ENCODE measurements at places on chromosomes 12 and 14. TPM values are rescaled to one million over a fixed set of nuclear protein-coding genes. Genes with fewer than 3 reads are reported as not detected.
A peak's percentile ranks its signal among the peaks of the same experiment; 100 is the strongest.

DNA sequence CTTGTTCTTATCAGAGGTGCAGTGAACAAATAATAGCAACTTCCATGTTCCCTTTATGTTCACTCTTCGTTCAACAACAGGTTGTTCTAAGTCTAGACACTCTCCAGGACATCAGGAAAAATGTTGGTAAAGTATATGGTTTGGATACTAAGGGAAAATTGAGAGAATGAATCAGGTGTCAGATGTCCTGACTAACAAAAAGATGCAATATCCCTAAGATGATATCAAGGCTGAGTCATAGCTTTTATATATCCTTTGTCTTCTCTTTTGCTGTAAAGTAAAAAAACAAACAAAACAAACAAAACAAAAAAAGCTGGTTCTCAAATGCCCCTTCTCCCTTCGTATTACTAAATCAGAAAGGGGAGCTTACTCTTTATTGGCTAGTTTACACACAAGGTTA is 11.1 kb downstream of the GLIPR1L1 start:
- DNase-seq: no peak

DNA sequence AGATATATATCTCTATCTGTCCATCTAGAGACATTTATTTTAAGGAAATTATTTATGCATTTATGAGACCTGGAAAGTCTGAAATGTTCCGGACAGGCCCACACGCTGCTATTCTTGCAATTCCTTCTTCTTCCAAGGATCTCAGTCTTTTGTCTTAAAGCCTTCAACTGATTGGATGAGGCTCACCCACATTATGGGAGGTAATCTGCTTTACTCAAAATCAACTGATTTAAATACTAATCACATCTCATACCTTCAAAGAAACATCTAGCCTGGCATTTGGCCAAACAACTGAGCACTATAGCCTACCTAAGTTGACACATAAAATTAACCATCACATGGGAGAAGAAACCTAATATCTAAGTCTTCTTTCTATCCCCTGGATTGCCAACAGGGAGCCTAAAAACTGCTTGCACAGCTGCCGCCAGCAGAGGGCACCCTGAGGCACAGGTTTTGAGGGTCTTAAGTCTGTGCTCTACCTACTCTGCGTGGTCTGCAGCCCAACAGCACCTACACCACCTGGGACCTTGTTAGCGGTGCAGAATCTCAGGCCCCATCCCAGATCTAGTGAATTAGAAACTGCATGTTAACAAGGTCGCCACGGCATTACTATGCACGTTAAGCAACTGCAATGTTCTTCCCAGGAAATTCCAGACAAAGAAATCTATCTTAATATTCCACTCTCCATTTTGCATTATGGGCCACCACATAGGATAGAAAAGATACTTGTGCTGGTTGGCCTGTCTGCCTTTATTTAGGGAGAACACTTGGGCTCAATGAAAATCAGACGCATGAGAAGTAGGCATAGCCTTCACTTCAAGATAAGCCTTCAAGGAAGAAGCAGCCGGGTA is 249.7 kb downstream of the FOXG1 start:
- DNase-seq: no peak

Gene TMPRSS12
- total RNA-seq: not detected

Gene LRRC43
- not detected for total RNA-seq

Gene OR11H7
- not detected for total RNA-seq

Gene ARHGDIB
- total RNA-seq: 1,263 TPM

Gene MYL6
- 933 TPM for total RNA-seq

DNA sequence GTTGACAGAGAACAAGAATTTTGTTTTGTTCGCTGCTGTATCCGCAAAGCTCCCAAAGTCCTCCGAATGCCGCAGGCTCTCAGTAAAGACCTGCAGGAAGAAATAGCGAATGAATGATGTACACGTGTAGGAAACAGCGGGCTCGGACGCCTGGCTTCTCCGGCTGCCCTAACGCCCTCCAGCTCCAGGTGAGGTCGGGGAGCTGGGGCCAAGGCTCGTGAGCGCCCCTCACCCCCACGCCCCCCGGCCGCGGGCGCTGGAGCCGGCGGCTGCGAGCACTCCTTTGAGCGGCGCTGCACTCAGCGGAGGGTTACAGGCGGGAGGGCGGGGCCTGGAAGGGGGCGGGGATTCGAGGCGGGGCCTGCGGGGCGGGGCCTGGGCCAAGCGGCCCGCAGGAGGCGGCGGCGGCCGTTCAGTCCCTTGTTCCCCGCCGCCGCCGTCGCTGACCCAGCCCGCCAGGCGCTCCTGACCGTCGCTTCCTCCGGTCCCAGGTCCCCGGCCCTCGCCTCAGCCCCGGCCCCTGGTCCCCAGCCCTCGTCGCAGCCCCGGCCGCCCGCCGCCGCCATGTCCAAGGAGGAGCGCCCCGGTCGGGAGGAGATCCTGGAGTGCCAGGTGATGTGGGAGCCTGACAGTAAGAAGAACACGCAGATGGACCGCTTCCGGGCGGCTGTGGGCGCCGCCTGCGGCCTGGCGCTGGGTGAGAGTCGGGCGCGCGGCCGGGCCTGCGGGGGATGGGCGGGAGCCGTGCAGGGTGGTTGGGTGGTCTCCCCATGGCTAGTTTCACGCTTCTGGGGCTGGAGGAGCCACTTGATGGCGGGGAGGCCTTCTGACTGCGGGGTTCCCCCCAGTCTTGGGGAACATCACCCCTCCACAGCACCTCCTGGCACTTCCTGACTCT is at the start of gene AACS:
AACS (plus strand) TSS at position 415 of the 898 bp plus-strand sequence; CDS start at position 565, 150 bp downstream.
- DNase-seq: peak; percentile 82

GRCh38 chr12:94952325-94952724 is 51.2 kb downstream of the NDUFA12 start:
- no peak for DNase-seq

- DNase-seq: no peak
These were observed 279.4 kb downstream of the TMTC2 start for GRCh38 chr12:82966001-82966559.

Gene CRADD
- 10.1 TPM for total RNA-seq

DNA sequence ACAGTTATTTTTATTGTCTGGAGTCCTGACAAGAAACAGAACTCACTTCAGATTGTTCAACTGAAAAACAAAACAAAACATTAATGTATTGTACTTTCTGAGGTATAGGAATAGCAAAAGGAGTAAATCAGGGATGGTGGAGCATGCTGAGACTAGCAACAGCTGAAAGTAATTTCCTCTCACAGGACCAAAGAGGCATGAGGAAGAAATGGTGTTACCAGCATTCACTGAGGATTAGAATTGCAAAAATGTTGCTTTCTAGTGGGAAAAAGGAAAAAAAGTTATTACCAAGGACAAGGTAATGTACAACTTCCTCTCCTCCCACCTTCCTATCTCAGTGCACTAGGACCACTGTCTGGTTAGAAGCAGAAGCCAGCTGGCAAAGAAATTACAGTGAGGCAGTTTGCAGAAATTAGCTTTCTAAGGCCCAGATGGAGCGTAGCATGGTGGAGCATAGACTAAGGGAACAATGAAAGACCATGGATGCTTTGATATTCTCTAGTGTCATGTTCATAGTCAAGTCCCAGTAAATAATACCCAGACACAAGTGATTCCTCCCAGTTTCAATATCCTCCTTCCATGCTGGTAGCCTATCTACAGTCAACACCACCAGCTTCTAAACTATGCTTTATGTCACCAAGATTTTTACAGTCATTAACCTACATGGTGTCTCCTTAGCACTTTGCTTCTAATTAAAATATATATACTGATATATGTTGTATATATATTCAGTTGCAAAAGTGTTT is 133.7 kb upstream of the DCN start:
- no peak for DNase-seq

DNA sequence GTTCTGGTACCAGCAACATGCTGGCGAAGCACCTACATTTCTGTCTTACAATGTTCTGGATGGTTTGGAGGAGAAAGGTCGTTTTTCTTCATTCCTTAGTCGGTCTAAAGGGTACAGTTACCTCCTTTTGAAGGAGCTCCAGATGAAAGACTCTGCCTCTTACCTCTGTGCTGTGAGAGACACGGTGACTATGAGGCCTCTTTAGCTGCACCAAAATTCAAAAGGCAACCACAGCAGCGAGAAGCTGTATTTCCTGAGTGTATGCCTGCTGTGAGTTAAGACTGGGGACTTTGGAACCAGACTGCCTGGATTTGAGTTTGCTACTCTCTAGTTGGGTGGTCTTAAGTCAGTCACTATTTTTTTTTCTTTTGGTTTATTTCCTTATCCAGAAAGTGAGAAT is 8.7 kb upstream of the OR10G2 start:
- no peak for DNase-seq

Gene RERG
- total RNA-seq: not detected

GRCh38 chr14:84783511-84783910 is 746.4 kb upstream of the FLRT2 start:
- DNase-seq: no peak

- no peak for DNase-seq
These were observed 1044.8 kb downstream of the BCL11B start for GRCh38 chr14:98227000-98227726.

- DNase-seq: no peak
These were observed 132.8 kb downstream of the RMST start for GRCh38 chr12:97595426-97595831.

GRCh38 chr14:90356925-90357324 is 25.2 kb upstream of the NRDE2 start:
- DNase-seq: no peak

Gene TDRD9
- total RNA-seq: 0.37 TPM

- DNase-seq: no peak
These were observed 426.0 kb downstream of the DAD1 start for GRCh38 chr14:22163051-22163450.

DNA sequence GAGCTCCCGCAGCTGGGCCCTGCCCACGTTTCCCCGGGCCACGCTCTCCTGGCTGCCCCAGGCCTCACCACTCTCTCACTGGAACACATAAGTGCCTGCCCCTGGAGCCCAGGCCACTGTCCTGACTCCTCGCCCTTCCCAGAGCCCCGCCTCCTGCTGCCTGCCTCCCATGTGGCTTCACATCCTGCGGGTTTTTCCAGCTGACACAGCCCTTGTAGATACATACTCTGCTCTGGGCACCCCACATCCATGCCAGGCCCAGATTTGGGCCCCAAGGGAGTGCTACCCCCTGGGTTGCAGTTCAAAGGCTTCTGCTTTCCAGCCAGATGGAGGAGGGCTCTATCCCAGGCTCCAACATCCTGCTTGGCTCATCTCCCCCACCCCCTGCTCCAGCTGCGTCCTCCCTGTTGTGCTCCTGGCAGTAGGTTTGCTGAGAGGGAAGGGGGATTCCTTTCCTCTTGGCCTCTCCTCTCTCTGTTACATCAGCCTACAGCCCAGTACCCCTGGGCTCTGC is 60.1 kb downstream of the TSPAN9 start:
- no peak for DNase-seq

All from CD4-positive, CD25-positive, alpha-beta regulatory T cell (primary cell).